Activated CD4-positive, alpha-beta T cell treated with anti-CD3 and anti-CD28 coated beads, Interleukin-2, amount 10 ng/mL, durations not matched to agents 7 days and 5 days (primary cell): ENCODE measurements at places on chromosomes 5 and 9. TPM values are rescaled to one million over a fixed set of nuclear protein-coding genes. Genes with fewer than 3 reads are reported as not detected.

GRCh38 chr5:44770780-44771717 is 37.7 kb upstream of the MRPS30 start:
- no peak overlapping the region for H3K27ac ChIP-seq
- H3K27me3 ChIP-seq: peaks cover 9% of the 10 kb centered on the region
- H3K36me3 ChIP-seq: no peaks in the 10 kb centered on the region
- DNase-seq: no peak

DNA sequence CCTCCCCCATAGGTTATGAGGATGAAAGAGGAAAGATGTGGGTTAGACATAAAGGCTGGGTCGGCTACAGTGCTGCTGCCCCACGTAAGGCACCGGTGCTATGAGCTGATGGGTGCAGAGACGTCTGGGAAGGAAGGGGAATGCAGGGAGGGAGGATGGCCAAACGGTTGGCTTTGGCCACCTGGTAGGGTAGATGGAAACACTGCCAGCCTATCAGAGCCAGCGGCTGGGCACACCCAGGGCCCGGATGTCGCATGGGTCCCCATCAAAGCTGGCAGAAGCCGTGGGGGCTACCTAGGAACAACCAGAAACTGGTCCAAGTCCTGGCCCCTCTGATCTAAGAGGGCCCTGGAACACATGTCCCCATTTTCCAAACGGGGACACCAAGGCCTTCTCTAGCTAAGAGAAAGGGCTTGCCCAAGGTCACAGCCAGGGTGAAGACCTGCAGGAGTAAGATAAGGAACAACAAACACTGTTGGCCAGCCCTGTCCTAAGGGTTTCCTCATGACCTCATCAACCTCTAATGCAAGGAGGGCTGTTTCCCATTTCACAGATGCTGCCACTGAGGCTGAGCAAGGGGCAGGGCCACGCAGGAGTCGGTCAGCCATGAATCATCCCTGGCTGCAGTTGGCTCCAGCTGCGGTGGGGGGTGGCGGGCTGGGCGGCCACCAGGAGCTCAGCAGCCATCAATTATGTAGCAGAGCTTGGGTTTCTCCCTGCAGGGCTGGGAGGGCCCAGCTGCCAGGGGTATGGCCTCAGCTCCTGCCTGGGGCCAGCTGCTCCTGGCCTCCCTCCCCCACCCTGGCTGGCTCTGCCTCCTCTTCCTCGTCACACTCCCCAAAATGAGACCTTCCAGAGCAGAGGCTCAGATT is 4.9 kb downstream of the SH3GLB2 start:
- H3K4me3 ChIP-seq: no peak overlapping the region
- no peak for DNase-seq
- H3K36me3 ChIP-seq: peaks cover 4% of the 10 kb centered on the region
- no peaks in the 10 kb centered on the region for H3K27me3 ChIP-seq
- H3K4me1 ChIP-seq: peaks cover 40% of the 10 kb centered on the region
- H3K27ac ChIP-seq: no peak overlapping the region

Gene ANKRD18B
- total RNA-seq: 0.97 TPM

GRCh38 chr9:124886461-124886860 is 24.5 kb downstream of the ARPC5L start:
- no peak overlapping the region for H3K27ac ChIP-seq
- H3K36me3 ChIP-seq: peaks cover 47% of the 10 kb centered on the region
- no peaks in the 10 kb centered on the region for H3K27me3 ChIP-seq
- no peak for DNase-seq

Gene WDR31
- total RNA-seq: 0.87 TPM

Gene FAM221B
- not detected for total RNA-seq

- no peaks in the 10 kb centered on the region for H3K27me3 ChIP-seq
- peaks cover 21% of the 10 kb centered on the region for H3K36me3 ChIP-seq
- H3K27ac ChIP-seq: no peak overlapping the region
- H3K4me3 ChIP-seq: no peak overlapping the region
- no peak for DNase-seq
- no peaks in the 10 kb centered on the region for H3K4me1 ChIP-seq
These were observed 32.4 kb downstream of the CEP72 start for GRCh38 chr5:644509-644908.

- H3K36me3 ChIP-seq: no peaks in the 10 kb centered on the region
- H3K27me3 ChIP-seq: peaks cover 13% of the 10 kb centered on the region
- H3K4me1 ChIP-seq: no peaks in the 10 kb centered on the region
- H3K27ac ChIP-seq: no peak overlapping the region
- H3K4me3 ChIP-seq: no peak overlapping the region
- DNase-seq: no peak
These were observed 85.8 kb upstream of the ALDH1A1 start for GRCh38 chr9:73038613-73039012.

- no peak overlapping the region for H3K4me3 ChIP-seq
- H3K4me1 ChIP-seq: peaks cover 36% of the 10 kb centered on the region
- DNase-seq: no peak
- no peaks in the 10 kb centered on the region for H3K27me3 ChIP-seq
These were observed 55.7 kb downstream of the CAST start for GRCh38 chr5:96717874-96718273.

GRCh38 chr5:86881493-86882090 is 263.9 kb downstream of the COX7C start:
- H3K4me3 ChIP-seq: no peak overlapping the region
- no peaks in the 10 kb centered on the region for H3K4me1 ChIP-seq
- no peak for DNase-seq
- peaks cover 5% of the 10 kb centered on the region for H3K27me3 ChIP-seq
- H3K27ac ChIP-seq: no peak overlapping the region

DNA sequence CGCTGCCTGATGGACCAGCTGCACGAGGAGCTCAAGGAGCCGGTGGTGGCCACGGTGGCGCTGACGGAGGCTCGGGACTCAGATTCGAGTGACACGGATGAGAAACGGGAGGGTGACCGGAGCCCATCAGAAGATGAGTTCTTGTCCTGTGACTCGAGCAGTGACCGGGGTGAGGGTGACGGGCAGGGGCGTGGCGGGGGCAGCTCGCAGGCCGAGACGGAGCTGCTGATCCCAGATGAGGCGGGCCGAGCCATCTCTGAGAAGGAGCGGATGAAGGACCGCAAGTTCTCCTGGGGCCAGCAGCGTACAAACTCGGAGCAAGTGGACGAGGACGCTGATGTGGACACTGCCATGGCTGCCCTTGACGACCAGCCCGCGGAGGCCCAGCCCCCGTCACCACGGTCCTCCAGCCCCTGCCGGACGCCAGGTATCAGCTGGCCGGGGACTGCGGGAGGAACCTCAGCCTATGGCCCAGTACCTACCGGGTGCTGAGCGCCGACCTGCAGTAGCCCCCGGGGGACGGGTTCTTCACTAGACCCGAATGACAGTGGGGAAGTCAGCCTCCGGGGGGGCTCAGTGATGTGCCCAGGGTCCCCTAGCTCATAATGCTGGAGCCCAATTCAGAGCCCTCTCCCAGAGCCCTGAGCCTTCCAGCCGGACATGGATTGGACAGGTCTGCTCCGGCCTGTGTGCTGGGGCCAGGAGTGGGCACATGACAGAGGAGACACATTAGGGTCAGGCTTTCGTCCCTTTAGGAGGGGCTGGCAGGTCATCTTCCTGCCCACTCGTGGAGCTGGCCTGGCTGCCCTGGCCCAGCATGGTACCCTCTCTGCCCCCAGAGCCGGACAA is 33.0 kb downstream of the USP20 start:
- peak overlapping the region; percentile 59 for H3K4me3 ChIP-seq
- DNase-seq: no peak
- peaks cover 87% of the 10 kb centered on the region for H3K4me1 ChIP-seq
- H3K27ac ChIP-seq: peak overlapping the region; percentile 95

DNA sequence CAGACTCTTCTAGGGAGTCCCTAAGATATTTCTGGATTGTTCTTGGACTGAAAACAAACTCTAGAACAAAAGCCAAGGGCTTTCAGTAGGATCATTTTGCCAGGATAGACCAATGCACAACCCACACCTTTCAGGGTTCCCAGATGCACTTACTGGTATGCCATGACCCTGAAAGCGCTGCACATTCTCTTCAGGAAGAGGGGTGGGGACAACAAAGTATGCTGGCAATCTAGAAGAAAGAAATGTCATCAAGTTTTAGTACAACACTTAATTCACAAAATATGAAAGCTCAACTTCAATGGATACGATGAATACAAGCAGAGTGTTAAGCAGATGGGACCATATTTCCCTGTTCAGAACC is 57.2 kb downstream of the MTMR12 start:
- H3K4me1 ChIP-seq: peaks cover 5% of the 10 kb centered on the region
- H3K27me3 ChIP-seq: no peaks in the 10 kb centered on the region
- H3K27ac ChIP-seq: no peak overlapping the region
- DNase-seq: no peak
- no peak overlapping the region for H3K4me3 ChIP-seq

DNA sequence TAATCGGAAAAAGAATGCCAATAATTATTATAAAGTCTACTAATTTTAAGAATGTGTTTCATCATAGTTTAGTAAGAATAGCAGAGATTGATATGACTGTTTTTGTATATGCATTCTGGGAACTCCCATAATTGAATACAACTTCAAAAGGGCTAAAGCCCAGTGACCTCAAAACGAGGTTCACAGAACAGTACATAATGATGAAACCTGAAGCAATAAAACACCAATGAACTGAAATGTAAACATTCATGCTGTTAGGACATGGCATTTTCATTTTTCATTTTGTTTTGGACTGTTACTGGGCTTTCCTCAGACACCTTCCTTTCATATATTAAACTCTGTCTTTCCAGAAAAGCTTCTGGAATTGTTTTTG is 684 bp upstream of the JMY start:
- H3K4me3 ChIP-seq: peak overlapping the region; percentile 90
- peaks cover 23% of the 10 kb centered on the region for H3K4me1 ChIP-seq
- H3K36me3 ChIP-seq: no peaks in the 10 kb centered on the region
- no peaks in the 10 kb centered on the region for H3K27me3 ChIP-seq
- peak; percentile 17 for DNase-seq

- H3K27me3 ChIP-seq: no peaks in the 10 kb centered on the region
- no peak overlapping the region for H3K27ac ChIP-seq
- H3K36me3 ChIP-seq: peaks cover 11% of the 10 kb centered on the region
- no peaks in the 10 kb centered on the region for H3K4me1 ChIP-seq
These were observed 145.7 kb downstream of the ARHGAP26 start for GRCh38 chr5:142915813-142916424.

- H3K27me3 ChIP-seq: peaks cover 9% of the 10 kb centered on the region
- no peaks in the 10 kb centered on the region for H3K36me3 ChIP-seq
- H3K4me3 ChIP-seq: no peak overlapping the region
- no peak overlapping the region for H3K27ac ChIP-seq
- no peak for DNase-seq
These were observed 200.1 kb downstream of the MCTP1 start for GRCh38 chr5:95084757-95085156.

DNA sequence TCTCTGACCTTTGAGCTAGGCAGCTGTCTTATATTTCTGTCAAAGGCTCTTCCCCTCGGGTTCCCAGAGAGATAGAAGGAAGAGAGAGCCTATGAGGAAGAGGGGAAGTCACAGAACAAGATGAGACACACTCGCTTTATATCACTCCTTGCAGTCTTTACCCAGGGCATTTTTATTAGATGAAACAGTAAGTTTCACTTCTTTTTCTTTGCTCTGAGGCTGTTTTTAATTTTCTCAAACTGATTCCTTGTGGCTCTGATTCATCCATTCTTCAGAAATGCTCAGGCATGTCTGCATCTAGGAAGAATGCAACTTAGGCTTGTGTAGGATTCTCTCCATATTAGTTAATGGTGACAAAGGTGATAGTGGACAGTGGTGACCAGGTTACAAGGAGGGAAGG is 132.9 kb upstream of the CHD1 start:
- no peaks in the 10 kb centered on the region for H3K36me3 ChIP-seq
- no peak overlapping the region for H3K4me3 ChIP-seq
- peaks cover 10% of the 10 kb centered on the region for H3K27me3 ChIP-seq
- DNase-seq: no peak

Gene LPAR1
- not detected for total RNA-seq

DNA sequence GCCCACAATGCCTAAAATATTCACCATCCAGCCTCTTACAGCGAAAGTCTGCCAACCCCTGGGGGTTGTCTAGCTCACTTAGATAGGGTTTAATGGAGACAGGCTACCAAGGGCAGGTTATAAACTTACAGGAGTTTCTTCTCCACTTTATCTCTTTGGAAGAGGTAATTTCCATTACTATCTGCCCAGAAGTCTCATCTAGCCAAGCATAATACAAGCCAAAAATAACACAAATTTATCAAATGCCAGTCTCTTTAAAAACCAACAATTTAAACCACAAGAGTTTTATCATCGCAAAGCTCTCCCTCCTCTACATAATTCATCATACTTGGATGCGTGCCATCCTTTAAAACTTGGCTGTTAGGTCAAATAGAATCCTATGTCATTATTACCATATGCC is 6.2 kb downstream of the RBM22 start:
- no peaks in the 10 kb centered on the region for H3K4me1 ChIP-seq
- peaks cover 67% of the 10 kb centered on the region for H3K36me3 ChIP-seq
- no peak overlapping the region for H3K27ac ChIP-seq

- H3K4me1 ChIP-seq: peaks cover 13% of the 10 kb centered on the region
These were observed 173.1 kb downstream of the AOPEP start for GRCh38 chr9:94899464-94900221.

Gene PLAC8L1
- 0.48 TPM for total RNA-seq

- no peaks in the 10 kb centered on the region for H3K36me3 ChIP-seq
- no peak overlapping the region for H3K4me3 ChIP-seq
- H3K4me1 ChIP-seq: no peaks in the 10 kb centered on the region
- no peak overlapping the region for H3K27ac ChIP-seq
These were observed 23.1 kb upstream of the TRPM3 start for GRCh38 chr9:71144495-71144894.

Gene PRLR
- not detected for total RNA-seq

DNA sequence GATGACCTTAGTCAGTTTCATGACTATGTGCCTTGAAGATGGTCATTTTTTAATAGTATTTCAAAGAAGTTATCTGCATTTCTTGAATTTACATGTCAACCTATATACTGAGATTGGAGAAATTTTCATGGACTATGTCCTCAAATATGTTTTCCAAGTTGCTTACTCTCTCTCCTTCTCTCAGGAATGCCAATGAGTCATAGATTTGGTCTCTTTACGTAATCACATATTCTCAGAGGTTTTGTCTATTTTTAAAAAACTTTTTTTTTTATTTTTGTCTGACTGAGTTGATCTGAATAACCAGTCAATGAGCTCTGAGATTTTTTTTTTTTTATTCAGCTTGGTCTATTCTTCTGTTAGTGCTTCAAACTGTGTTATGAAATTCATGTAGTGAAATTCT is 374.7 kb upstream of the GRIN3A start:
- no peak overlapping the region for H3K27ac ChIP-seq
- no peak overlapping the region for H3K4me3 ChIP-seq
- no peaks in the 10 kb centered on the region for H3K4me1 ChIP-seq
- DNase-seq: no peak
- no peaks in the 10 kb centered on the region for H3K36me3 ChIP-seq
- no peaks in the 10 kb centered on the region for H3K27me3 ChIP-seq

Gene FBP1
- total RNA-seq: 0.27 TPM

DNA sequence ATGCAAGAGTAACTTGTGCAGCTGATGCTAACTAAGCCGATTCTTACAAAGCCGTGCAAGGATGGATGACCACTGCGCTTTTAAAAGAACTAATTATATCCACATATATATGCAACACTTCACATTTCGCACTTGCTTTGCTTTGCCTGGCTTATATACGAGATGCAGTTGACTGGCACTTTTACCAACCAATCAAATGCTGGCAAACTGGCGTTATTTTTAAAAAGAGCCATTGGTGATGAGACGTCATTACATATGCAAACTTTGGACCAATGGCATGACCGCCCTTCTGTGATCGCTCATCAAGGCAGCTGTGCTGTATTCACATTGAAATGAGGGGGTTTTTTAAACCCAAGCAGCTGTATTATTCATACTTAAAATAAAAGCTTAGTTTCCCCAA is 1147.7 kb upstream of the WWC1 start:
- no peaks in the 10 kb centered on the region for H3K36me3 ChIP-seq
- H3K27ac ChIP-seq: no peak overlapping the region
- no peaks in the 10 kb centered on the region for H3K27me3 ChIP-seq
- DNase-seq: no peak
- no peak overlapping the region for H3K4me3 ChIP-seq

Gene PDLIM4
- total RNA-seq: not detected
